ENCODE measurements at places on chromosomes 7 and 10. TPM values are rescaled to one million over a fixed set of nuclear protein-coding genes. Genes with fewer than 3 reads are reported as not detected.

DNA sequence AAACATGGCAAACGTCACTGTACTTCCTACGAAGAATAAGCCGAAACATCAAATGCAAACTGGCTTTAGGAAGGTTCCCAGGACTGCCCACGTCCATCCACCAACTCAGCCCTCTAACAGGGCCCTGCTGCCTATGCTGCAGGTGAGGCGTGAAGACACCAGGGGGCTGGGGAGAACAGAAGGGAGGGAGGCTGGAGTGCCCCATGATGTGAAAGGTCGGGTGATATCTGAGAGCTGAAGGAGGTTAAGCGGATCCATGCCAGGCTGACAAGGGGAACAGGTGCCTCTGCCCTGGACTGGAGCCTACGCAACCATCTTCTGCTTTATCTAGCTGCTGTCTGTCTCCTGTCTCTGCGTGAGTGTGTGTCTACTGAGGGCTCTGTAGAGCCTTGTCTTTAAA is 40.2 kb upstream of the ATP6V0A4 start:
- DNase-seq = no peak
- no peaks in the 10 kb centered on the region for H3K27me3 ChIP-seq
- H3K4me1 ChIP-seq = no peaks in the 10 kb centered on the region

GRCh38 chr7:41692251-41692650 is 10.6 kb downstream of the INHBA start:
- no peak overlapping the region for H3K4me3 ChIP-seq
- peaks cover 36% of the 10 kb centered on the region for H3K4me1 ChIP-seq
- H3K27ac ChIP-seq = peak overlapping the region; percentile 3
- H3K27me3 ChIP-seq = no peaks in the 10 kb centered on the region
- H3K36me3 ChIP-seq = peaks cover 13% of the 10 kb centered on the region

- no peak overlapping the region for H3K27ac ChIP-seq
- no peak for DNase-seq
- peaks cover 12% of the 10 kb centered on the region for H3K4me1 ChIP-seq
- no peaks in the 10 kb centered on the region for H3K27me3 ChIP-seq
Measured at GRCh38 chr7:5441840-5442503, 18.3 kb upstream of the TNRC18 start.

Gene MMP21
- not detected for total RNA-seq

DNA sequence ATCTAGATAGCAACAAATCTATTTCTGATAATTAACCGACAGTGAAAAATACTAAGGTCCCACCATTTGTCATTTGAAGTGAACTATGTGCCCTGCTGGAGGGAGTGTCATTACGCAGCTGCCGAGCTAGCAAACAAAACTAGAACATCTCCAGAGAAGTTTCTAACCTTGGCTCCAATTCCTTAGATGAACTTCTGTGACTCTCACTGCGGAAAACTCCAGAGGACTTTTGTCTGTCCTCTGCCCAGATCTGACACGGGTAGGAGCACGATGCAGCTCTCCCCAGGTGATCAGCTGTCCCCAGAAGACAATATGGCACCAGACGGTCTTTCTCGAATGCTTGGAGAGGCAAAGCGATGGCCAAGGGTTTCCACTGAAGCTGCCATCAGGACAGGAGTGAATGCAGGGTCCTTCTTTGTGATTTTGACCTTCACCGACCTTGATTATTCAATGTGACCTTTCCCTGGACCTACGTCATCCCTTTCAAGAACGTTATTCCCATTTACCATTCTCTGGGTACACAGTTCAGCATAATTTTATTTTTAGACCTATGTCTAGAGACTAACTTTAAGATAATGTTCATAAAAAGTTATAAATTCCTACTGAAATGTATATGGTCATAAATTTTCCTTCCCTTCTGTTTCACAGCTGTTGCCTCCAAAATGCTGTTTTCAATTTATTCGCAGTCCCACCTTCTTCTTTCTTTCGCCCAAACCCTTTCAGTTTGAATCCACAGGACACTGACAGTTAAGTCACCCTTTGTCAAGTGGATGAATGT is 116.7 kb upstream of the C7orf33 start:
- H3K4me3 ChIP-seq = no peak overlapping the region
- peak; percentile 15 for DNase-seq
- no peaks in the 10 kb centered on the region for H3K4me1 ChIP-seq
- no peaks in the 10 kb centered on the region for H3K36me3 ChIP-seq

Gene MAT1A
- total RNA-seq = 0.32 TPM

GRCh38 chr7:100003711-100004661 is 11.4 kb upstream of the ZKSCAN1 start:
- no peaks in the 10 kb centered on the region for H3K36me3 ChIP-seq
- no peaks in the 10 kb centered on the region for H3K4me1 ChIP-seq
- no peaks in the 10 kb centered on the region for H3K27me3 ChIP-seq
- H3K27ac ChIP-seq = no peak overlapping the region
- H3K4me3 ChIP-seq = no peak overlapping the region
- no peak for DNase-seq

Gene ASB13
- total RNA-seq = 15.3 TPM

DNA sequence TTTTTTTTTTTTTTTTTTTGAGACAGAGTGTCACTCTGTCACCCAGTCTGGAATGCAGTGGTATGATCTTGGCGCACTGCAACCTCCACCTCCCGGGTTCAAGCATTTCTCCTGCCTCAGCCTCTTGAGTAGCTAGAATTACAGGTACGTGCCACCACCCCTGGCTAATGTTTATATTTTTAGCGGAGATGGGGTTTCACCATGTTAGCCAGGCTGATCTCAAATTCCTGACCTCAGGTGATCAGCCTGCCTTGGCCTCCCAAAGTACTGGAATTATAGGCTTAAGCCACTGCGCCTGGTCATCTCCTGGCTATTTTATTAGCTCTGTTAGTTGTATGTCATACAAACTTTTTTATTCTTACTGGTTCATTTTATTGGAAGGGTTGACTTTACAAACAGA is 103.0 kb downstream of the LCOR start:
- H3K27ac ChIP-seq = no peak overlapping the region
- no peak overlapping the region for H3K4me3 ChIP-seq
- H3K36me3 ChIP-seq = no peaks in the 10 kb centered on the region

DNA sequence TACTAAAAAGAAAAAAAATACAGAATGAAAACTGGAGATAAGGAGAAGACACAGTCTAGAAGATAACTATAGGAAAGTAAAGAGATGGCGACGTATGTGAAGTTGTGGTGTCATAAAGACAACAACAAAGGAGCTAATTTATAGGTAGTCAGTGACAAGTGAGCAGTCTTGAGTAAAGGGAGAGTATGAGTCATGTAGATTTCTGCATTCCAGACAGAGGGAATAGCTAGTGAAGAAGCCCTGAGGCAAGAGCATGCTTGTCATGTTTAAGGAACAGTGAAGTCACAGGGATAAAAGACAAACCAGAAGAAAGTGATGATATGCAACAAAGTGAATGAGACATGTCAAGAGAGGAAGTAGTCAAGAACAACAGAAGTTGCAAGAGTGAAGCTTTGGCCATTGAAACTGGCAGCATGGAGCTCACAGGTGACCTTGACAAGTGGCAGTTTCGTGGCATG is 2.3 kb upstream of the MIOS start:
- no peak overlapping the region for H3K27ac ChIP-seq
- peaks cover 12% of the 10 kb centered on the region for H3K4me1 ChIP-seq
- no peaks in the 10 kb centered on the region for H3K27me3 ChIP-seq
- H3K4me3 ChIP-seq = no peak overlapping the region
- H3K36me3 ChIP-seq = no peaks in the 10 kb centered on the region
- DNase-seq = no peak

Gene IMPDH1
- 148 TPM for total RNA-seq

Data from ascending aorta (tissue), 2 donors.